ENCODE measurements at places on chromosomes 2 and 18.

DNA sequence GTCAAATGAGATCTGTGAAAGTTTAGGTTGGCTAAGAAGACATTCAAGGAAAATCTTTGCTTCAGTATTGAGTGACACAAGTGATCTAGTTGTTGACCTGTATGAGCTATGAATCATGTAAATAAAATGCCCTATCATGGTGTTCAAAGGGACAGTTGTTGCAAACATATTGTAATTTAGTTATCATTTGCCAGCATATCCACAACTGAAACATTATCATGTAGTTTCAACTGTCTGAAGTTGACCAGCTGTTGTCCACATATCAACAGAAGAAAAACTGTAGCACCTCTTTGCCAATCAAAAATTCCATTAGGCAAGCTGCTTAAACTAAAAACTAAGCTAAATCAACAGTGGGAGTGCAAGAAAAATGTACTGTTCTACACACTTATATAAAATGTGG lies 527.1 kb upstream of the NRXN1 start:
- no peaks in the 10 kb centered on the region for H3K4me1 ChIP-seq
- no peak overlapping the region for H3K4me3 ChIP-seq
- H3K27me3 ChIP-seq, result no peaks in the 10 kb centered on the region
- no peaks in the 10 kb centered on the region for H3K36me3 ChIP-seq
- no peak for DNase-seq
- H3K27ac ChIP-seq, result no peak overlapping the region

DNA sequence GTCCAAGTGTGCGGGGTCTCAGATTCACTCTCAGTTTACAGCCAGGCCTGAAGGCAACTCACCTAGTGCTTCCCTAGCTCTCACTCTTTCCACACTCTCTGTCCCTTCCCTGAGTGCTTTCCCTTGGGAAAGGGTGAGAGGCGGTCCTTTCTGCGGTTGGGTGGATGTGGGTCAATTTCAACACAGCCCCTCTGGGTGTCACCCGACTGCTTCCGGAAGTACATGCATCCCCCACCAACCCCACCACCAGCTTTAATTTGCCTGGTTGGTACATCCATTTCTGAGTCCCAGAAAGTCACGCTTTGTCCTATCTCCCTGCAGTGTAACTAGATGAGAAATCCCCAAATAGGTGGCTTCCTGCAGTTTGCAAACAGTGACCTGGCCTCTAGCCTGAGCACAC lies 307.3 kb upstream of the MEIS1 start:
- DNase-seq, result no peak
- H3K27ac ChIP-seq, result no peak overlapping the region
- H3K4me3 ChIP-seq, result no peak overlapping the region
- H3K27me3 ChIP-seq, result no peaks in the 10 kb centered on the region

DNA sequence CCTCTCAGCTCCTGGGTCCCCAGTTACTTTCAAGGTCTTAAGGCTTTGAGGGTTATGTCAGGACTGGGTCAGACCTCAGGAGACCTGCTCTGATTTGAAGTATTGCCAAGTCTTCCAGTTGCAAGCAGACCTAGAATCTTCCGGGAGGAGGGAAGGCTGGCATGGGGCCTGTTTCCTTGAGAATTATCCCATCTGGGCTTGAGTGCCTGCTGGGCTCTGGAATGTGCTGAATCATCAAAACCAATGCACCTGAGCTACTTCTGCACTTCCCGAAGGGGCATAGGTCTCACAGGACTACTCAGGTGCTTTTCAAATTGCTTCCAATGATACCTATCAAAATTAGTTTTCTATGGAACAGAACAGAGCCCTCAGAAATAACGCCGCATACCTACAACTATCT lies 327.3 kb downstream of the XIRP2 start:
- H3K36me3 ChIP-seq, result no peaks in the 10 kb centered on the region
- H3K4me1 ChIP-seq, result no peaks in the 10 kb centered on the region
- DNase-seq, result no peak
- H3K27me3 ChIP-seq, result no peaks in the 10 kb centered on the region
- H3K27ac ChIP-seq, result no peak overlapping the region
- no peak overlapping the region for H3K4me3 ChIP-seq

DNA sequence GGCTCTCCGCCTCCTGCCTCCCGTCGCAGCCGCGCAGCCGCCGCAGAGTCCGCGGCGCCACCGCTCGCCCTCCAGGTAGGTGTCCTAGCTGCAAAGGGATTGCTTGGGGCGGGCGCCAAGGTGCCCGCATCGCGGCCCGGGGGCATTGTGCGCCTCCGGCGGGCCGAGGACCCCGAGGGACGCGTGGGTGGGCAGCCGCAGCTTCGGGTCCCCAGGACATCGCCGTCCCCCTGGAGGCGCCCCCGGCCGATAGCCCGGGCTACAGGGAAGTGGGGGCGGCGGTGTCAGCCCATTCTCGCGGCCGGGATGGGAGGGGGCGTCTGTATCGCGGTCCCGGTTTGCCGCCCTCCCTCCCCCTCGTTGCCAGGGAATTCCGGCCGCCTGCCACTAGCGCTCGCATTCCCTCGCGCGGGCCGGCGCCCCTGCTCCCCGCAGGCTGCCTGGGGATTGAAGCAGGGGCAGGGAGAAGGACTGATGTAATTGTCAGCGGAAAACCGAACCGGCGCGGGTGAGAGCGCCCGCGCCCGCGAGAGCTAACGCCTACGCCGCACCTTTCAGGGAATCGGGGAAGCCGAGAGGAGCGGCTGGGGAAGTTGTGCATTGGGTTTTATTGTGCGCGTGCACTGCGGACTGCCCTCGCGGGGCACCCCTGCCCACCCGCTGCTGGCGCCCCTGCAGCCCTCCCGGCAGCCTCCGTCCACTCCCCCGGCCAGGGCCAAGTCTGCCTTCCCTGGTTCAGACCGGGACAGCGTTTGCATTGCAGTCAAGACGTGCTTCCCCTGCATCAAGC lies 483 bp downstream of the OSBPL6 start:
- no peak overlapping the region for H3K27ac ChIP-seq
- peaks cover 27% of the 10 kb centered on the region for H3K4me1 ChIP-seq
- H3K27me3 ChIP-seq, result peaks cover 14% of the 10 kb centered on the region
- no peak for DNase-seq
- H3K36me3 ChIP-seq, result no peaks in the 10 kb centered on the region

- H3K4me3 ChIP-seq, result no peak overlapping the region
- no peak for DNase-seq
- H3K36me3 ChIP-seq, result no peaks in the 10 kb centered on the region
- H3K4me1 ChIP-seq, result peaks cover 8% of the 10 kb centered on the region
- H3K27me3 ChIP-seq, result no peaks in the 10 kb centered on the region
Observed at GRCh38 chr18:7360606-7361170, 129.8 kb downstream of the LRRC30 start.

DNA sequence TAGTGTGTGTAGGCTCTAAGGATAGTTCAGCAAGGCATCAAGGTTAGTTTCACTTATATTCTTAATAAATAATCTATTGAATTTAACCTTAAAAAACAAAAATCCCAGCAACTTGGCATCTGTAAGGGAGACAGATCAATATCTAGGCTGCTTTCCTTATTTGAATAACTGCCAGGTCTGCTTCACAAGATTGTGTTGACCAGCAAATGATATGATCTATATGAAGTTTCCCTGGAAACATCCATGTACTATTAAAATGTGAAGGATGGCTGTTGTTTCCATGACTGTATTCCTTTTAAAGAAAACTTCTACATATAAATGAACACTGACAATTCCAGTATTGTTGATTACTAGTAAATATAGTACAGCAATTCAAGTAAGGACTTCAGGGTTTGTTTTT lies 109.4 kb downstream of the SPTBN1 start:
- H3K27ac ChIP-seq, result peak overlapping the region; percentile 18
- no peak overlapping the region for H3K4me3 ChIP-seq
- H3K27me3 ChIP-seq, result no peaks in the 10 kb centered on the region
- no peaks in the 10 kb centered on the region for H3K36me3 ChIP-seq
- DNase-seq, result no peak

GRCh38 chr2:234863043-234863934 lies 88.5 kb upstream of the SH3BP4 start:
- DNase-seq, result no peak
- no peaks in the 10 kb centered on the region for H3K36me3 ChIP-seq
- H3K27me3 ChIP-seq, result no peaks in the 10 kb centered on the region
- no peak overlapping the region for H3K4me3 ChIP-seq
- no peak overlapping the region for H3K27ac ChIP-seq
- no peaks in the 10 kb centered on the region for H3K4me1 ChIP-seq

- H3K27me3 ChIP-seq, result peaks cover 3% of the 10 kb centered on the region
- peaks cover 8% of the 10 kb centered on the region for H3K4me1 ChIP-seq
Observed at GRCh38 chr18:58194028-58194427, 150.0 kb downstream of the NEDD4L start.

DNA sequence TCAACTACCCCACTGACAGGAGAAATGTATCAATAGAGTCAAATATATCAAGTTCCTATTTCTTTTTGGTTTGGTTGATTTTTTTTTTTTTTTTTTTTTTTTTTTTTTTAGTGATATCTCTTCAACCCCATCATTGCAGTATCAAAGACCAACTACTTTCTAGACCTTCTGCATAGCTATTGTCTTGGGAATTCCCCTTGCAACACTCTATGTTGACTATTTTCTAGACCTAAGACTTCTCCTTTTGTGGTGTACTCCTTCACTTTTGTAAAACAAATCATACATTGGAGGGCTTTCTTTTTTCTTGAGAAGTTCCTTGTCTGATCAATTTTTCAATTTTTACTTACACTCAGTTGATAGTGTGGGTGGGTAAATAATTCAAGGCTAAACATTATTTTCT lies 46.5 kb upstream of the NR4A2 start:
- H3K4me3 ChIP-seq, result no peak overlapping the region
- DNase-seq, result peak; percentile 46
- no peaks in the 10 kb centered on the region for H3K4me1 ChIP-seq

DNA sequence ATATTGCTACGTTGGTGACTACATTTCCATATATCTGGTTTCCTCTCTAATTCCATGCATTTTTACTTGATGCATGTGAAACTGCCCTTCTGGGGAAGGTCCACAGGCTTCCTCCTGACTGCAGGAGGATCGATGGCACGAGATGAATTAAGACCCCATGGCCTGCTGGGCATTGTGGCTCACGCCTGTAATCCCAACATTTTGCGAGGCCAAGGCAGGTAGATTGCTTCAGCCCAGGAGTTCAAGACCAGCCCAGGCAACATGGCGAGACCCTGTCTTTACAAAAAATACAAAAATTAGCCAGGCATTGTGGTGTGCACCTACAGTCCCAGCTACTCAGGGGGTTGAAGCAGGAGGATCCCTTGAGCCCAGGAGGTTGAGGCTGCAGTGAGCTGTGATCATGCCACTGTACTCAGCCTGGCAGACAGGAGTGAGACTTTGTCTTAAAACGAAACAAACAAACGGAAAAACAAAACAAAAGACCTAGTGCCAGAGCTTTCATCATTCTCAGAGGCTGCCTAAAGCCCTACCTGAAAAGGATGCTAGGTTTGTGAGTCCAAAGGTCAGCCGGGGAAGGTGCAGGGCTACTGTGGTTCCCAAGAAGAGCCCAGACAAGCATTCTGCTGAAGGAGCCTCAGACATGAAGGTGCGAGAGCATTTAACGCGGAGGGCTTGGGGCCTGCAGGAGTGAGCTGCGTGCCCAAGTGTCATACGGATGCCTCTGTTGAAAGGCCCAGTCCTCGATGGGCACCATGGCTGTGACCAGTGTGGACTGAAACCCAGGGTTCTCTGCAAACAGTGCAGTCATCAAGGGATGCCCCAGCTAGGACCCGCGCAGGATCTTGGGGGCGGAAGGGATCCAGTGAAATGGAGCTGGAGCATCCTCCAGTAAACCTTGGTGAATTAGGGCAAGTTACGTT lies 21.6 kb downstream of the GPR55 start:
- no peak overlapping the region for H3K27ac ChIP-seq
- no peaks in the 10 kb centered on the region for H3K36me3 ChIP-seq
- no peak for DNase-seq
- H3K4me1 ChIP-seq, result no peaks in the 10 kb centered on the region
- no peak overlapping the region for H3K4me3 ChIP-seq
- H3K27me3 ChIP-seq, result no peaks in the 10 kb centered on the region

- H3K27me3 ChIP-seq, result no peaks in the 10 kb centered on the region
- H3K36me3 ChIP-seq, result no peaks in the 10 kb centered on the region
- H3K4me1 ChIP-seq, result no peaks in the 10 kb centered on the region
- H3K27ac ChIP-seq, result no peak overlapping the region
- H3K4me3 ChIP-seq, result no peak overlapping the region
Observed at GRCh38 chr18:41703744-41704530, 251.1 kb upstream of the PIK3C3 start.

GRCh38 chr2:199940373-199940772 lies 14.9 kb downstream of the TYW5 start:
- H3K27ac ChIP-seq, result no peak overlapping the region
- no peak overlapping the region for H3K4me3 ChIP-seq
- no peaks in the 10 kb centered on the region for H3K27me3 ChIP-seq
- H3K4me1 ChIP-seq, result no peaks in the 10 kb centered on the region
- peak; percentile 69 for DNase-seq
- peaks cover 9% of the 10 kb centered on the region for H3K36me3 ChIP-seq

- no peak overlapping the region for H3K27ac ChIP-seq
- no peaks in the 10 kb centered on the region for H3K4me1 ChIP-seq
Observed at GRCh38 chr2:199668645-199669044, 182.3 kb downstream of the FTCDNL1 start.

- no peak for DNase-seq
- H3K36me3 ChIP-seq, result peaks cover 14% of the 10 kb centered on the region
- H3K27ac ChIP-seq, result no peak overlapping the region
- H3K4me1 ChIP-seq, result no peaks in the 10 kb centered on the region
Observed at GRCh38 chr2:73963385-73964120, 21.2 kb upstream of the TET3 start.

GRCh38 chr2:182937870-182938269 lies 71.4 kb upstream of the FRZB start:
- no peak overlapping the region for H3K4me3 ChIP-seq
- H3K36me3 ChIP-seq, result no peaks in the 10 kb centered on the region
- no peak overlapping the region for H3K27ac ChIP-seq
- DNase-seq, result no peak
- H3K4me1 ChIP-seq, result peaks cover 2% of the 10 kb centered on the region

DNA sequence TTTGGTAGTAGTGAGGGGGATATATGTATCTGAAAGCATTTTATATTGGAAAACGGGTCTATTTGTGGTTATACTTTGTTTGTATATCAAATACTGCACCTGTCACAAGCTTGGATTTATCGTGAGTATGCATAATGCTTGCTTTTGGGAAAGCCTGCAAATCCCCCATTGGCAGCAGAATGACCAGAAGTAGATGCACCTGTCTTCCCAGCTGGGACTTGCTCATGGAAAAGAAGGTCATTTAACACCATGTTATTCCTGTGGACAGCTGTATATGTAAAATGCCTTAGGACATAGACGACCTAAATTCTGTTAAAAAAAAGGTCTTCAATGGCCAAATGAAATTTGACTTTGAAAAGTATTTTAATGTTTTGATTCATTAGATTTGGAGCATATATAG lies 599.4 kb downstream of the XIRP2 start:
- no peak for DNase-seq
- no peaks in the 10 kb centered on the region for H3K36me3 ChIP-seq
- H3K27me3 ChIP-seq, result no peaks in the 10 kb centered on the region
- no peaks in the 10 kb centered on the region for H3K4me1 ChIP-seq

- H3K4me1 ChIP-seq, result peaks cover 6% of the 10 kb centered on the region
- no peaks in the 10 kb centered on the region for H3K27me3 ChIP-seq
- no peak overlapping the region for H3K4me3 ChIP-seq
- H3K27ac ChIP-seq, result no peak overlapping the region
- no peak for DNase-seq
Observed at GRCh38 chr2:86498468-86499260, 57.5 kb downstream of the KDM3A start.

Measured in common myeloid progenitor, CD34-positive (primary cell).